ENCODE measurements at places on chromosomes 12 and 14.

DNA sequence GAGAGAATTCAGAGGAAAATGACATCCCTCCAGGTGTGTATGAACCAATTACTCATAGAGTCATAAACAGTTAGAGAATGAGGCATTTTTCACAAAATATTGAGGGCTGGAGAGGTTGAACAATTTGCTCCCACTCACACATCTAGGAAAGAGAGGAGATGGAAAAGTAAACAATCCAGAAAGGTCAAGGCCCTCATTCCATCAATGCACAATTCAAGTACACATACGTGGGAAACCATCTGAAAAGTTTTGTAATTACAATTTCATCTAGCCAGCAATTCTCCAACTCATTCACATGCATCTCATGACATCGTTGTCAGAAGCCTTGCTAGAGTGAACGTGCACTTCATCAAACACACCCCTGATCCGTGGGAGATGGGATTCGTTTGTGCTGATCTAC, 15.7 kb upstream of the BCL2L14 start:
- DNase-seq: no peak

DNA sequence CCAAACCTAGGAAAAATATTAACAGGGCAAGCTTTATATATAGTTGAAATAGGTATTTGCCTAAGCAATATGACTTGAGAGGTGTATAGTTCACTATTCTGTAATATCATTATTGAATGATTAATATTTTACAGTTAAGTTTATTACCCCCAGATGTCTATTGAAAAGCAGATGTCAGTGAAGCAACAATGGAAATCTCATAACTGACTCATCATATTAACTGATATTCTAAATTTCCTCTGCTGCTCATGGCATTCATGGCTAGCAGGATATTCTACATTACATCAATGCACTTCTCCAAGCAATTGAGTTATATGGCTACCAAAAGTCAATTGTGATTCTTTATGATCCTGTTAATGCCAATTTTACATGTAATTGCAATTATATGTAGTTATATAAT, 9.7 kb upstream of the MAGOHB start:
- DNase-seq: no peak

DNA sequence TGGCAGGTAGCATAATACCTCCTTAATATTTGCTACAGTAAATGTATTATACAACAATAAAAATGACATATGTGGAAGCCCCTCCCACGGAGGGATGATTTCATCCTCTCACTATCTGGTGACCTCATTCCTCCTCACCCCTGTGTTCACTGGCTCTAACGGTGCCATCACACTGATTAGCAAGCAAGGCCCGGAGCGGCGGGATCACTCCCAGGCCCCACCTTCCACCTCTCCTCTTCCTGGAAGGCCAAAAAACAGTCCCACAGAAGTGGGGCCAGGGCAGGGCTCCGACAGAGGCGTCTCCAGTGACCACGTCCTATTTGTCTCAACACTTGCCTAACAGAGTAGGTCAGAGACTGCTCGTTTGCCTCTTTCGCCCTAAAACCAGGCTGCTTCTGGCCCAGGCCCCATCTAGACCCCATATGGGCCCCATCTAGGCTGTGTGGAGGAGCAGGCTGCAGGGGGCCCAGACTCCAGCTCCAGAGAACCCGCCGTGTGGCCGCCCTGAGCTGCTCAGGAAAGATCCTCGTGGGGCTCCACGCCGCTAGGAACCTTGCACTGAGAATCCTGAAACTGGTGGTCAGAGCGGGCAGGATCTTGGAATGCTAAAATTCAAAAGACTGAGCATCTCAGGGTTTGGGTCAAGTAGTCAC, 3.7 kb downstream of the SELPLG start:
- no peak for DNase-seq

GRCh38 chr14:100616854-100617409, 29.7 kb upstream of the BEGAIN start:
- no peak for DNase-seq

GRCh38 chr14:24310265-24310645, 315 bp downstream of the LTB4R2 start:
- no peak for DNase-seq

- no peak for DNase-seq
Measured at GRCh38 chr12:127516467-127516866, 750.5 kb upstream of the TMEM132C start.
